ENCODE measurements at places on chromosomes 1 and 21.

- no peak for DNase-seq
Measured at GRCh38 chr21:27487676-27488075, 520.8 kb upstream of the ADAMTS5 start.

DNA sequence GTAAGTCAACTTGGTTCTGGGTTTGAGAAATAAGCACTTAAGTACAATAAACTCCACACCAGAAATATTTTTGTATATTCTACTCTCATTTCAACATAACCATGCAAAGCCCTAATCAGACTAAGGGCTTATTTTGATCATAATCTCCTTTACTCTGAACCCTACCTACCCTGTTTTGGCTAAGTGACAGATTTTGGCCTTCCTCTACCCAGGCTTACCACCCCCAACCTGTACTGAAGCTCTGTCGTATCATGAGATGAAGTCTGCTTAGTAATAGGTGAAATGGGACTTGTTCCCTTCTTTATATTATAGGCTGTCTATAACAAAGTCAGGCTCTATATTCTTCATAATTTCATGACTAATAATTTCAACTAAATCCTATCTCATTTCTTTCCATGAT is 135.5 kb downstream of the RERE start:
- DNase-seq: no peak

DNA sequence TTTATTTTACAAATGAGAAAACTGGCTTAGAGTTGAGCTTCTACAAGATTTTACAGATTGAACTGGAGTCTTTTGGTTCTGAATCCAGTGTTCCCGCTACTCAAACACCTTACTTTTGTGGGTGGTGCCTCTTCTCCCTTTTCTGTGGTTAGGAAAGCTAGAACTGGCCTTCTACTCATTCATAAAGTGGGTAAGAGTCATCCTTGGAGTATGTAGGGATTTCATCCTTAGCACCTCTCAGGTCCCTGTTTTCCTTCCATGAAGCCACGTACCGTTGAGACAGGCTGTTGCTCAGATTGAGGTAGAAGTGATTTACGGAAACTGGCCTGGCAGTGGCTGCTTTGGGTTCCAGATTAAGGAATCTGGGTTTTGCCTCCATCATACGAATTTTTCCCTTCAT is 35.8 kb downstream of the WNT4 start:
- DNase-seq: no peak

- no peak for DNase-seq
Measured at GRCh38 chr21:33236766-33237165, 7.0 kb downstream of the IFNAR2 start.

DNA sequence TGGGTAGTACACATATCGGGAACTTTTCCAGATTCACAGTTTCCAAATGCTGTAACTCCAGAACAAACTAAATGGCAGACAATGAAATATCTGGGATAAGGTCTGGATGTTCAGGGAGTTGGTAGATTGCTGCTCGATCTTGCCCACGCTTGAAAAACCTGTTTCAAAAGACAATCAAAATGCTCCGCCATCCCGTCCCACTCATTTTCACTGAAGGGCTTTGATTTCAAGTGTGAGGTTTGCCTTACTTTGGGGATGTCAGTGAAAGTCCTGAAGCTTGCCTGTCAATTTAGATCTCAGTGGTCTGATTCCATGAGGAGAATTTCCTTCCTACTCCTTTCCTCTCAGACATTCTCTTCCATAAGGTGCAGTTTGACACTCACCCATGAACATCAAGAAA is 236.3 kb upstream of the KCNK2 start:
- DNase-seq: no peak
